GM13977 (cell line): ENCODE measurements at places on chromosomes 16 and 17.

DNA sequence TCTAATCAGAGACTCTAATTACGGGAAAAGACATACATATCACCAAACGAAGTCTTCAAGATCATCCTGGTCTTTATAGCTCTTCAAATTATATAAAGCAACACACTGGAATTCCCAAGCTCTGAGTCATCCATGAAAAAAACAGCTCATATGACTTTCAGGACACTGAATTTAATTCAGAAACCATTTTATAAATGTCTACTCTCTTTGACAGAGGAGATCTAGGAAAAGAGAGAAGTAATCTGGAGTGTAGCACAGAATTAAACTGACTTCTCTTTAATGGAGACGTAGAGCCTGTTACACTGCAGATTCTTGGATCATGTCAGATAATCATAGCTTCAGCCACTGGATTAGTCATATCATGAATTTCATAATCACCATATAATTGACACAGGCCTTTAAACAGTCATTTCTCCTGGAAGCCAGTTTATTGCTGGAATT lies 86.8 kb upstream of the WSB1 start:
- no peak for DNase-seq

GRCh38 chr17:35101036-35101435 lies 18.6 kb downstream of the RAD51D start:
- DNase-seq: no peak

- DNase-seq: no peak
These were observed 9.9 kb downstream of the FAM83G start for GRCh38 chr17:18994631-18995030.

DNA sequence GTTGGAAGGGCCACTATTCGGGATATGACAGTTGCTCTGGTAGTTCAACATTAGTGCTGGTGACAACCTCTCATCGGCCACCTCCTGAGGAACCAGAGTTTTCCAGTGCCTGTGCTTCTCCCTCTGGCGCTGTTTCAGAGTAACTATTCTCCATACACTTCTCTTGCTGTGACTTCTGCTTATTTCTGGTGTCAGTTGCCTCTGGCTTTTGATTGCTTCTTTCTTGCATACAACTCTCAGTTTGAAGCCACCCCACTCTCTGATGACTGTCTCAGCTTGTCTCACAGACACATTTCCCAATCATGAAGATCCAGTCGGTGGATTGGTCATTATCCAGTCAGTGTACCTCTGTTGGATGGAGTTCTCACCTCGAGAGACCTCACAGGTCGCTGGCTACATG lies 3.4 kb upstream of the TM4SF5 start:
- DNase-seq: no peak

DNA sequence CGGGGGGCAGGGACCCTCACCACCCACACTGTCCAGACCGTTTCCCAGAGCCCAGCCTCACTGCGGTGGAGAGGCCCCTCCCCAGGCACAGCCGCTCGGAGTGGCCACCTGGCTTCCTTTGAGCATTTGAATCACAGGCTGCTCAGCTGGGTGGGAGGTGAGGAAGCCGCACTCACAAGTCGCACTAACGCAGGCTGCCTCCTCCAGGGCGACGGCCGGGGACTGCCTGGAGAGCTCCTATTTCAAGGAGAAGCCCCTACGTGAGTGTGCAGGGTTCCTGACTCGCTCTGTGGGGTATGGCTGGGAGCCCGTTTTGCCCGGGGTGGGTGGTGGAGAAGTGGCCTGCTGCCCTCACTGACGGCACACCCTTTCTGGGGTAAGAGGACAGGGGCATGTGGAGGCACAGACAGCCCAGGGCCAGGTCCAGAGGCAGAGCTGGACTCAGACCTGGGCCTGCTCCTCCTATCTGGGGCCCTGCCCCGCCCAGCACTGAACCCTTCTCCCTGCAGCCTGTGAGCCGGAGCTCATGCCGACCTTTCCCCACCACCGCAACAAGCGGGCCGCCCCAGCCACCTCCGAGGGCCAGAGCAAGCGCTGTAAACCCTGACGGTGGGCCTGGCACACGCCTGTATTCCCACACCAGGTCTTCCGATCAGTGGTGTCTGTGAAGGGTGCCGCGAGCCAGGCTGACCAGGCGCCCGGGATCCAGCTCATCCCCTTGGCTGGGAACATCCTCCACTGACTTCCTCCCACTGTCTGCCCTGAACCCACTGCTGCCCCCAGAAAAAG lies 6.2 kb downstream of the SPATA2L start:
- DNase-seq: no peak

DNA sequence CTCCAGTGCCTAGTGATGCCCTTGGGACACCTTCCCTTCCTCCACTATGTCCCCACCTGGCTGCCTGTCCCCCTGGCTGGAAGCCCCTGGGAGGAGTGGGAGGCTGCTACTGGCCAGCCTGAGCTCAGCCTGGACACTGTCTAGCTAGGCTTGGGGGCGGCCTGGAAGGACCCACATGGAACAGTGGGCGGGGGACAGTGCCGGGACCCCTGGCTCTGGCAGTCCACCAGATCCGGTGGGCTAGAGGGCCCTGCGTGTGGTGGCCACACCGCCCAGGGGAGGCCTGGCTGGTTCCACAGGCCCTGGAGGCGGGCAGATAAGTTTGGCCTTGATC lies 388.0 kb upstream of the TNRC6C start:
- no peak for DNase-seq

DNA sequence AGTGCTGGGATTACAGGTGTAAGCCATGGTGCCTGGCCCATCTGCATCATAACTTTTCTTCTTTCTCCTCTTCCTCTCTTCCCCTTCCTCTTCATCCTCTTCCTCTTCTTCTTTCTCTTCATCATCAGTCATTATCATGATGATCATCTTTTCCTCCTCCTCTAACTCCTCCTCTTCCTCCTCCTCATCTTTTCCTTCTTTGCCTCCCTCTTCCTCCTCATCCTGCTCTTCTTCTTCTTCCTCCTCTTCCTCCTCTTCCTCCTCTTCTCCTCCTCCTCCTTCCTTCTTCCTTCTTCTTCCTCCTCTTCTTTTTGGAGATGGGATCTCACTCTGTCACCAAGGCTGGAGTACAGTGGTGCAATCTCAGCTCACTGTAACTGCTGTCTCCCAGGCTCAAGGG lies 62.5 kb downstream of the SOCS1 start:
- DNase-seq: no peak

GRCh38 chr17:49798738-49799137 lies 10.3 kb downstream of the KAT7 start:
- DNase-seq: no peak

DNA sequence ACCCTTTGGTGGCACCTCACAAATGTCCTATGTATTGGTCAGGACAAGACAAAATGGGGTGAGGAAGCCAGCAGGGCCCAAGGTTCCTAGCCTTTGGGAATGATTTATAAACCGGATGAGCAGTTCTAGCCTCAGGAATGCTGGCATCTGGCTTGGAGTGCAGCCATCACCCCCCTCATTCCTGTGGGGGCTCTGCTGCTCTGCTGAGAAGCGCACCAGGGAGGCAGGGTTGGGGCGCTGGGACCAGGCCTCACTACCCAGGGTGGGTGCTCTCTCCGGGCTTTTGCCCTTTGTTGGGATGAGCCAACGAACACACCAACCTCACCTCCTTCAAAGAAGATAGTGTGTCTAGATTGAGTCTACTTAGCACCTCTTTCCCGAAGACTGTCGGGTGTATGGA lies 39.2 kb downstream of the TMEM11 start:
- DNase-seq: no peak

DNA sequence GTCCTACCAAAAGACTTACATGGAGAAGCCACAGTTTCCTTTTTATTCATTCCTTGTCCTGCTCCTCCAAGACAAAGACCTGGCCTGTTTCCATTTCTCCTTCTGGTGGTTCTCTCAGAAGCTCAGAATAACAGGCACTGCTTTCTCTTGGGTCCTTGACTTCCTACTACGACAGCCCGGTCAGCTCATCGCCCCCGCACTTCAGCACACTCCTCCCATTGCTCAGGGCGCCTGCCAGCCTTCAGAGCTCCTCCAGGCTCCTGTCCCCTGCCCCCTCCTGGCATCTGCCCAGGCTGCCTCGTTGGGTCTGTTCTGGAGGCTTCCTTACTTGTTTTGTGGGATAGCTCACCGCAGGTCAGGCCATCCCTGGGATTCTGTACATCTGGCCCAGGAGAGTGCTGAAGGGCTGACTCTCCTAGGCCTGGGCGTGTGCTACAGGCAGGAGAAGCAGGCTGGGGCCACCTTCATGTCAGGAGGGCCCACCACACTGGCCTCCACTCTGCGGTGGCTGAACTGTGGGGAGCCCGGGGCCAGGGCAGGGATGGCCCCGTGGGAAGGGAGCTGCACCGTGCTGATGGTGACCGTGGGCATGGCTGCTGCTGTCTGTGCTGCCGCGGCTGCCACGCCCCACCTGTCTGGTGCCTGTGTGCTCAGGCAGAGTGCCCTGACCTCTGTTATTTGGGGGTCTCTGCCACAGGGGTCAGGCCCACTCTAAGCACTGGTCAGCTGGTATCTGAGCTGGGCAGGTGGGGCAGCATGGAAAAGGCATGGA lies 17.7 kb downstream of the TCF25 start:
- DNase-seq: no peak

- no peak for DNase-seq
These were observed 66.7 kb downstream of the RPH3AL start for GRCh38 chr17:285751-286422.

DNA sequence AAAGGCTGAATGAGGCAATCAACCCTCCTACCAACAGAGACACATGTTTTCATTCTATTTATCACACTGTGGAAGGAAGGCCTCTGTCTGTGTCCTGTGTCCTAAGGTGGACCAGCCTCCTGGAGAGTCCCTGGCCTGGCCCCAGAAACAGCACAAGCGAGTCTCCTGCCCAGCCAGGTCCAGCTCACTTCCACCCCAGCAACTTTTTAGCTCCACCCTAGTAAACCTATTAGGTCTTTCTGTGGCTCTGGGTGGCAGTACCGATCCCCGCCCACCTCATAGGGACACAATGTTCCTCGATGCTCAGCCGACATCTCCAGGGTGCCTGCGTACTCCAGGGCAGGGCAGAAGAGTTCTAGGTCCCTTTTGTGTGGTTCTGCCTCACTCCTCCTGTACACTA lies 10.7 kb downstream of the DRC3 start:
- no peak for DNase-seq

GRCh38 chr16:4661661-4662060 lies 31.7 kb upstream of the NUDT16L1 start:
- no peak for DNase-seq

DNA sequence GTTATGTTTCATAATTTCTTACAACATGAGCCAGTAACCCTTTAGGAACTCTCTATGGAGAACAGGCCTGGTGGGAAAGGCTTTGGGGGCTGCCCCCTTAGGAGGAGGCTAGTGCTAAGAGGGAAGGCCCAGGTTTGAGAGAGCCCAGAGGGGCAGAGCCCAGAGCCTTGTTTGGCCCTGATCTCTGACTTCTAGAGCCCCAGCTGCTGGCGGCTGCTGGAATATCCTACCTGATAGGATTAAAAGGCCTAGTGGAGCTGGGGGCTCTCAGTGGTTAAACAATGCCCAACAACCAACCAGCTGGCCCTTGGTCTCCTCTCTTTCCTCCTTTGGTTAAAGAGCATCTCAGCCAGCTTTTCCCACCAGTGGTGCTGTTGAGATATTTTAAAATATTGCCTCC lies 54.1 kb downstream of the IGF2BP1 start:
- no peak for DNase-seq

- DNase-seq: peak; percentile 99
These were observed 9.0 kb downstream of the VPS9D1 start for GRCh38 chr16:89711601-89712273.

- no peak for DNase-seq
These were observed 4.3 kb upstream of the HOXB2 start for GRCh38 chr17:48549281-48549630.

GRCh38 chr17:34374457-34374856 lies 11.4 kb upstream of the CCL1 start:
- DNase-seq: no peak

- no peak for DNase-seq
These were observed 92.7 kb downstream of the ABCC1 start for GRCh38 chr16:16042076-16042475.

DNA sequence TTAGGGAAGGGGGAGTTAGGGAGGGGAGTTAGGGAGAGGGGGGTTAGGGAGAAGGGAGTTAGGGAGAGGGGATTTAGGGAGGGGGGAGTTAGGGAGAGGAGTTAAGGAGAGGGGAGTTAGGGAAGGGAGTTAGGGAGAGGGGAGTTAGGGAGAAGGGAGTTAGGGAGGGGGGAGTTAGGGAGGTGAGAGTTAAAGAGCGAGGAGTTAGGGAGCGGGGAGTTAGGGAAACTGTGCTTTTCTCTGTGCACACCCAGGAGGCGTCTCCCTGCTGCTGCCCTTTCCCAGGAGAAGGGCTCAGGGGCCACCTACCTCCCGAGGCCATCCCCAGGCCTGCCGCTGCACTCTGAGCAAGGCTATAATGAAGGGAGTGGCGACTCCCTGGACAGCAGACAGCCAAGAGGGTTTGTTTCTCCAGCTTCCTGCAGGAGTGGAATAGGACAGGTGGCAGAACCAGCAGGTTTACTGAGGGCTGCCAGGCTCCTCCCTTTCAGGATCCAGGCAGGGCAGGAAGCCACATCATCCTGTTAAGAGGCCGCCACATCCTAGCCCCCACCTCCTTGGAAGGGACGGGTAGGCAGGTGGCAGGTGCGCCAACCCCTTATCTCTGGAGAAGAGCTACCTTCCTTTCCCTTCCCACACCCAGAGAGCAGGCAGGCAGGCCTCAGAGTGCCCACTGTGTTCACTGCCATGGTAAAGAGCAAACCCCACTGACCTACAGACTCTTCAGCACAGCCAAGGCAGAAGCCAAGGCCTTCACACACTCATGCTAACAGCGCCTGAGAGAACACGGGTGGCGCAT lies 4.3 kb downstream of the CANT1 start:
- DNase-seq: no peak

DNA sequence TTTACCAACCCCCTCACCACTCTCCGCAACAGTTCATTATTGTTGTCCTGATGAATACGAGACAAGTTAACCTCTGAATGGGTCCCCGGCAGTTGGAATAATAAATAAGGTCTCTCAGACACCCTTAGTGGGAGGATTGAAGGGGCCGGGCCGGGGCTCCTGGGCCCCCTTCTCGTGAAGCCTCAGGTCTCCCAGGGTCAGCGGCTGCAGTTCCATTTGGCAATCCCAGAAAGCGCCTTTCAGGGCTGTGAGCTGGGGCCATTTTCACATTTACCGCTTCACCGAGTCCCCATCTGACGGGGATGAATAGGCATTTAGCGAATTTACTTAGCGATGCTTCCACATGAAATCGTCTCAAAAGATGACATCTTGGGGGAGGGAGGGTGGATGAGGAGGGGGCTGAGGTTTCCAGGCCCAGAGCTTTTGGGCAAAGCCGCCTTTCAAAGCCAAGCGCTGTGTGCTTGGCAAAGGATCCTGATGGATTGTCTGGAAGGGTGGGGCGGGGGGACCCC lies 309.8 kb downstream of the XYLT1 start:
- DNase-seq: no peak
